Activated naive CD8-positive, alpha-beta T cell treated with anti-CD3 and anti-CD28 coated beads for 36 hours (primary cell): ENCODE measurements at places on chromosomes 5 and 9.

GRCh38 chr5:151719228-151720000 is 32.7 kb upstream of the SPARC start:
- DNase-seq = peak; percentile 10

- DNase-seq = no peak
Measured at GRCh38 chr5:75351139-75351926, 14.3 kb downstream of the HMGCR start.

DNA sequence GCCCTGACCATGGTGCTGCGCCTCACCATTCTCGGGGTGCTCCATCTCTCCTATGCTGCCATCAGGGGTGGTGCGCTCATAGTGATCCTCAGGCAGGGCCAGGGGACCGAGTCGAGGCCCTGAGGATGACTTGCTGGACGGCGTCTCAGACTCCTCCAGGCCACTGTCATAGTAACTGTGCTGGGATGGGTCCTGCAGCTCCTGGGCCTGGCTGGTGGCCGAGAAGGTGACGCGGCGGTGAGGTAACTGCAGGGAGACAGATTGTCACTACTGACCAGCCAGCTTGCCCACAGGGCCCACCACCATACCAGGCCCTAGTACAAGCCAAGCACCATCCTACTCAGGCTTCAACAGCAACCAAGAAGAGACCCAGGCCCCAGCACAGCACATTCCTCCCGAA is 21.0 kb downstream of the PCDH1 start:
- DNase-seq = no peak

GRCh38 chr9:109277451-109277850 is 43.4 kb downstream of the EPB41L4B start:
- no peak for DNase-seq

- no peak for DNase-seq
Measured at GRCh38 chr9:86187121-86187520, 72.3 kb downstream of the C9orf153 start.

GRCh38 chr9:22238809-22239684 is 207.6 kb upstream of the DMRTA1 start:
- no peak for DNase-seq
